ENCODE measurements at places on chromosomes 1 and 21. TPM values are rescaled to one million over a fixed set of nuclear protein-coding genes. Genes with fewer than 3 reads are reported as not detected.

GRCh38 chr1:77958850-77959249 lies 20.0 kb downstream of the FUBP1 start:
- H3K36me3 ChIP-seq: peaks cover 69% of the 10 kb centered on the region
- peak overlapping the region; percentile 40 for H3K27ac ChIP-seq
- H3K4me3 ChIP-seq: no peak overlapping the region
- no peak for DNase-seq

GRCh38 chr1:23171181-23171755 lies 2.6 kb upstream of the LUZP1 start:
- peak; percentile 17 for DNase-seq
- H3K4me1 ChIP-seq: peaks cover 43% of the 10 kb centered on the region
- H3K27ac ChIP-seq: peak overlapping the region; percentile 62
- H3K4me3 ChIP-seq: no peak overlapping the region

DNA sequence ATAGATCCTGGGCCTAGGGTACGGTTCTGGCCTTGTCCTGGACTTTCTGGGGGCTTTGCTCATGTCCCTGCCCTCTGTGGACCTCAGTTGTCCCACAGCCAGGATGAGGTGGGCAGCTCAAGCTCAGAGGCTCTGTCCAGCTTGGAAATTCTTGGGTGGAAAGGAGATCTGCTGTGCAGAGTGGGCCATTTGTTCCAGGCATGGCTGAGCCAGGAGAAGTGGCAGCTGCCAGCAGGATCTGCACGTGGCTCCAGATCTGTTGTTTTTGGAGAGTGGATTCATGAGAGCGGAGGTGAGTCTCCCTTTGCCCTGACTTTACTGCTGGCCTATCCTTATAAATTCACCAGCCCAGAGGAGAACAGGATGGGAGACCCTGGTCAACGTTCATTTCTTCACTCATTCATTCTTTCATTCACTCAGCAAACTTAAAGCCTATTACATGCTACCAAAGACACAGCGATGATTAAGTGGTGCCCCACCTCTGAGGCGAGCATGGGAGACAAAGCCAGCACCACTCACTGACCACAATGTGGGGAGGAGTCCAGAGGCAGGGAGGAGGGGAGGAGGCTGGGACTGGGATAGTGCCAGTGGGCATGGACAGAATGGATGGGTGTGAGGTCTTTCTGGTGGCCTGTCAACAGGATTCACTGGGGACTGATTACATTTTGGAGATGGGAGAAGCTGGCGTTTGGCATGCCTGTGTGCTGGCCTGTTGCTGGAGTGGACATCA lies 205.1 kb downstream of the TRABD2B start:
- H3K27ac ChIP-seq: no peak overlapping the region
- H3K4me1 ChIP-seq: no peaks in the 10 kb centered on the region
- no peaks in the 10 kb centered on the region for H3K27me3 ChIP-seq
- DNase-seq: no peak
- H3K36me3 ChIP-seq: no peaks in the 10 kb centered on the region
- no peak overlapping the region for H3K4me3 ChIP-seq

GRCh38 chr1:185603158-185603557 lies 131.0 kb upstream of the HMCN1 start:
- no peak for DNase-seq
- H3K27ac ChIP-seq: no peak overlapping the region
- H3K36me3 ChIP-seq: no peaks in the 10 kb centered on the region
- peaks cover 8% of the 10 kb centered on the region for H3K4me1 ChIP-seq

Gene LAX1
- total RNA-seq: not detected
